ENCODE measurements at places on chromosomes 4 and X.

GRCh38 chr4:36280555-36280954, 861 bp upstream of the DTHD1 start:
- no peak for DNase-seq

DNA sequence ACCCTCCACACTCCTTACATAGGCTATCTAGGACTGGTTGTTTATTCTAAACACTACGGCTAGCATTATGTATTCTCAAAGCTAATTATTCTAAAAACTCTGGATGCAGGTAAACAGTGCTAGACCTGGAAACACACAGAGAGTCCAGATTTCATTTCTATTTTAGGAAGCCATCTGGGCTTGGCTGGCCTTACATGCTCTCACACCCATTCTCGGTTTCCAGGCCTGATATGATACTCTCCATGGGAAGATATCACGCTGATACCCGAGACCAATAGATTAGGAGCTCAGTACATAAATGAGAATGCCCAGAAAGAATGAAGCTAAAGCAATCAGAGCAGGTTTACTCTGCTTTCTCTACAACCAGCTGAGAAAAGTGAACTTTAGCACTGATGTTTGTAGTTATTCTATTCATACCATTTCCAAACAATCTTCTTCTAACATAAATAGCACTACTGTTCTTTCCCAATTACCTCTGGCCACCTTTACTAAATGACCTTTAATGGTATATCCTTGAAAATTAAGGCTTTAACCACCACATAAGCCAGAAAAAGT, 973.3 kb downstream of the PCDH18 start:
- no peak for DNase-seq

- peak; percentile 51 for DNase-seq
Observed at GRCh38 chr4:1414831-1415680, 8.8 kb upstream of the NKX1-1 start.

DNA sequence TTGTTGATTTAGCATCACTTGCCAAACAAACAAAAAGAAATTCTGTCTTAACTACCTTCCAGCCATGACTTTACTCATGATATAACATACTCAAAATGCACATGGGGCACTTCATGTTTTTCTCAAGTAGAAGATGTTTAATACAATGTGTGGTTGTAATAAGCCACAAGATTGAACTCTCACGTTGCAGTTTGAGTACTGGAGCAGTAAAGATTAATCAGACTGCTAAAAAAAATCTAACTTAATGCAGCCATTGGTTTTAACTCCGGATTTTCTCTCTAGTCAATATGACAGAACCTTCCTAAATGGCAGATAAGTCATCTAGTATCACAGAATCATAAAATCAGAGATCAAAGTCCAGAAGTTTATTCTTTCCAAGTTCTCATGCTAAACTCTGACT, 117.9 kb downstream of the SH3KBP1 start:
- no peak for DNase-seq

DNA sequence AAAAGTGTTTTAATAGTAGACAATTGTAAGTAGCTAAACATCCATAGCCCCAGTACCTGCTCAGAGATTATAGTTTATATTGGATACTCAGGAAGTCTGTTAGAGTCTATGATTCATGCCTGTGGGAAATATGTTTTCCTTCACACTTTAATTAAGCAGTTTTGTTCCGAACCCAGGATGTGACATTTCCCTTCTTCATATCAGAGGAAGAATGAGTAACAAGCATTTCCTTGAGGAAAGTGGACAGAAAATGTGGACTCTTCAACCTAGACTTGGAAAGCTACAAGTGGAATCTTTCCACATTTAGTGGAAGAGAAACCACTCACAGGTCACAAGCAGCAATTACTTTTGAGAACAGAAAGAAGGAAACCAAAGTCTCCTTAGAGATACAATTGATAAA, 419.4 kb downstream of the C4orf33 start:
- no peak for DNase-seq

DNA sequence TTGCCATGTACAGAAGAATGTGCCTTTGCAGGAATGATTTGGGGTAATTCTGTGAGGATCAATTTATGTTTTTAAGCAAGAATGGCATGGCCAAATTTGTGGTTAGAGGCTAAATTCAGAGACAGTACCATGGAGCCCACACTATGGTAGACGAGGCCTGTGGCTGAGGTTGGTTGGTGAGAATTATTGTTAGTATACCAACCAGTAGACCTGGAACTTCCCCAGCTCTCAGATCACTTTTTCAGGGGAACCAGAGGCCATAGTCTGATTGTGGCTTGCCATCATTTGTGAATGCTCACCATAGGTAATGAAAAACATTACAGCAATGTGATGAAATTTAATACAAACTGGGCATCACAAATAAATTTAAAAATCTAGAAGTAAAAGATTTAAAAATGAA, 56.3 kb downstream of the SHISA3 start:
- no peak for DNase-seq

- DNase-seq: no peak
Observed at GRCh38 chrX:115268421-115268820, 21.1 kb upstream of the LUZP4 start.

DNA sequence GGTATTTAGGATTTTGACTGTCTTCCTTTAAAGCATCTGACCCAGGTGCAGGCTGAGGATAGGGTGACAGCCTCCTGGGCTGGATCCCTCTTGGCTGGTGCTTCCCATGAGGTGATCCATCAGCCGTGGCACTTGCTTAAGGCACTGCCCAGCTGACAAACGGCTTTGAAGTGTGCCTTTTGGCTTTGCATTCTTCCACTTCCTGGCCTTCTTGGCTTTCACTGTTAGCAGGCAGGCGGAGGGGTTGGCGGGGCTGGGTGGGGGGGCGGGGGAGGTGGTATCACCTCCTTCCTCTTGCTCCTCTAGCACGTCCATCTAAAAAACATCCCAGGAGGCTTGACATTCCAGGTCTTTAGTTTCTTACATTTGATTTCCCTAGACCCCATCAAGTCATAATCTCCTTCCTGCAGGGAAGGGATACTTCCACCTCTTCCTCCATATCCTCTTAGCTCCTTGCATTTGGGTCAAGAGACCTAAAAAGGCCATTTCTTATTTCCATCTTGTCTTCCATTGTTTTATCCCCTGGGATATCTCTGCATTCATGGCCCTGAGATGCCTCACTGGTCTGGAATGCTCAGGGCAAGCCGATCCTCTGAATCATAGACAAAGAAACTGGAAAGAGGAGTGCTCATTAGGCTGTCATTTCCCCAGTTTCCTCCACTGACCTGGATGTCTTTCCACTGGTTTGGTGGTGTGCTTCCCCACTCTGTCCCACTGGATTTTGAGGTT, 11.3 kb upstream of the APLN start:
- no peak for DNase-seq

All from RWPE2 (cell line).